CD8-positive, alpha-beta memory T cell (primary cell): ENCODE measurements at places on chromosomes 4 and X. TPM values are rescaled to one million over a fixed set of nuclear protein-coding genes. Genes with fewer than 3 reads are reported as not detected.
A peak's percentile ranks its signal among the peaks of the same experiment; 100 is the strongest.

- no peak for DNase-seq
Measured at GRCh38 chrX:1649621-1650020, 34.8 kb downstream of the ASMT start.

GRCh38 chrX:6227453-6227835 lies 1.2 kb downstream of the NLGN4X start:
- no peak for DNase-seq

- no peak for DNase-seq
Measured at GRCh38 chrX:131828482-131828881, 194.6 kb upstream of the STK26 start.

GRCh38 chr4:181517491-181517890 lies 725.7 kb upstream of the TENM3 start:
- DNase-seq, result no peak

DNA sequence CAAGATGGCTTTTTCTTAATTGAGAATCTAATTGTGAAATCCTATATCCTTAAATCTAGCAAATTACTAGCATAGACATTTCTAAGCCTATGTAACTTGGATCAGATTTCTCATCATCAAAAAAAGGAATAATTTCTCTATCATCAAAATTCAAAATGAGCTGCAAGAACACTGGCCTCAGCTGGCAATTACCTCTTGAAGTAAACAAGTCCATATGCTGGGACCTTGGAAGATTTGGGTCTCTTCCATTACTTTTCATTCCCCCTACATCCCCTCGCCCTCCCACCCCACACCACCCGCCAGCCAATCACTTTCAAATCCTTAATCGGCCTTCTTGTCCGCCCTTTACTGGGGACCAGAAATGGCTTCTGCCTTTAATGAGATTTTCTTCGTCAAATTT lies 23.3 kb upstream of the MBTPS2 start:
- no peak for DNase-seq

ASB9 gene
- 0.18 TPM for total RNA-seq

ASMT gene
- total RNA-seq, result 1.9 TPM

GRCh38 chrX:20527558-20528011 lies 260.9 kb upstream of the RPS6KA3 start:
- peak; percentile 24 for DNase-seq
